ENCODE measurements at places on chromosomes 1 and 21.

DNA sequence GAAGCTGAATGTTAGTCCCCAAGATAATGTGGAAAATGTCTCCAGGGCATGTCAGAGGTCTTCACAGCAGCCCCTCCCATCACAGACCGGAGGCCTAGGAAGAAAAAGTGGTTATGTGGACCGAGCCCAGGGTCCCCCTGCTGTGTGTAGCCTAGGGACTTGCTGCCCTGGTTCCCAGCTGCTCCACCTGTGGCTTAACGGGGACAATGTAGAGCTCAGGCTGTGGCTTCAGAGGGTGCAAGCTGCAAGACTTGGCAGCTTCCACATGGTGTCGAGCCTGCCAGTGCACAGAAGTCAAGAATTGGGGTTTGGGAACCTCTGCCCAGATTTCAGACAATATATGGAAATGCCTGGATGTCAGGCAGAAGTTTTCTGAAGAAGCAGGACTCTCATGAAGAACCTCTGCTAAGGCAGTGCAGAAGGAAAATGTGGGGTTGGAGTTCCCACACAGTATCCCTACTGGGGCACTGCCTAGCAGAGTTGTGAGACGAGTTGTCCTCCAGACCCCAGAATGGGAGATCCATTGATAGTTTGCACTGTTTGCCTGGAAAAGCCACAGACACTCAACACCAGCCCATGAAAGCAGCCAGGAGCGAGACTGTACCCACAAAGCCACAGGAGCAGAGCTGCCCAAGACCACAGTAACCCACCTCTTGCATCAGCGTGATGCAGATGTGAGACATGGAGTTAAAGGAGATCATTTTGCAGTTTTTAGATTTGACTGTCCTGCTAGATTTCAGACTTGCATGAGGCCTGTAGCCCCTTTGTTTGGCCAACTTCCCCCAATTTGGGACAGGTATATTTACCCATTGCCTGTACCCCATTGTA, 204.9 kb downstream of the MRPL39 start:
- H3K27me3 ChIP-seq: no peaks in the 10 kb centered on the region
- H3K4me3 ChIP-seq: no peak overlapping the region
- H3K36me3 ChIP-seq: no peaks in the 10 kb centered on the region
- H3K4me1 ChIP-seq: no peaks in the 10 kb centered on the region
- no peak overlapping the region for H3K27ac ChIP-seq
- DNase-seq: no peak

- no peak overlapping the region for H3K27ac ChIP-seq
- H3K4me1 ChIP-seq: no peaks in the 10 kb centered on the region
- H3K27me3 ChIP-seq: no peaks in the 10 kb centered on the region
- DNase-seq: no peak
- H3K4me3 ChIP-seq: no peak overlapping the region
- no peaks in the 10 kb centered on the region for H3K36me3 ChIP-seq
Measured at GRCh38 chr21:15688809-15689208, 41.0 kb upstream of the USP25 start.

DNA sequence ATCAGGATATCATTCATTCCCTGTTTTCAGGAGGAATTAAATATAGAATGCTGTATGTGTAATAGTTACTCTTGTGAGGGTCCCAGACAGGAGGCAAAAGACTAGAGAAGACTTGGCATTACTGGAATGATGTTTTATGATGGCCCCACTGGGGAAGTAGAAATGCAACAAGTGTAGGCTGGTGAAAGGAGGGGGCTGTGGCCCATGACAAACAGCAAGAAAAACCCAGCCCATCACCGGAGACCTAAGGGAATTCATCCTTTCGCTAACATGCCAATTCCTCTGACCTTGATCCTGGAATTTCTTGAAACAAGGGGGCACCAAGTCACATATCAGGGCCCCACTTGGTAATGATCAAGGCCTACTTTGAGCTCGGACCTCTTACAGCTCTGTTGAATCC, 5.5 kb upstream of the IFNGR2 start:
- peaks cover 5% of the 10 kb centered on the region for H3K4me1 ChIP-seq
- DNase-seq: no peak
- no peaks in the 10 kb centered on the region for H3K27me3 ChIP-seq
- no peak overlapping the region for H3K4me3 ChIP-seq
- no peak overlapping the region for H3K27ac ChIP-seq

DNA sequence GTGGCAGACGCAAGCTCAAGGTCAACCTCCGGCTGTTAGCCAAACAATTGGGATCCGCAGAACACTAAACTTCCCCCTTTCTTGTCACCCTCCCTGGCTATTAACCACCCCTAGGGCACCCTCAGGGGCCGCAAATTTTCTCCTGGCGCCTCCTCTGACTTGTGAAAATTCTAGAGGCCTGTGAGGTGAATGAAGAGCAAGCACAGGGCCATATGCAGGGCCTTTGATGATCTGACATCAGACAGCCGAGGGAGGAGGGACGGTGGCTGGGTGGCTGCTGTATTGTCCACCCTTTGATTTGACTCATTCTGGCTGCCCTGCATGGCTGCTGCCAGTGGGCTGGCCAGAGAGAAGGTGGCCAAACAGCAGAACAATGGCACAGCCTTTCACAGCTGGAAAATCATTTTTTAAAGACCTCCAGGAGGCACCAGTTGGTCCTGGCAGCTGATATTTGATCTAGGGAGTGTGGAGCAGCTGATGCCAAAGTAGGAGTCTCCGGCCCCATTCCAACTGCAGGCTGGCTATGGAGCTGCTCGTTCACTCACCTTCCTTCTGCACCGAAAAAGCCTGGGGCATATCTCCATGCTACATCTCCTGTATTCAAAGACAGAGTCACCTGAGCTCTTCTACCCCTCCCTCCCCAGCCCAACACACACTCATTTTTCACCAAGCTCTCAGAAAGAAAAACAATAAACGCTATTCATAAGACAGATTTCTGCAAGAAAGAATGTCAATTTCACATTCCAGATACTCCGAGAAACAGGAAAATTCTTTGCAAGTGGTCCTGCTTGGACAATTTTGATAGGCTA, 44.9 kb upstream of the BARHL2 start:
- no peaks in the 10 kb centered on the region for H3K36me3 ChIP-seq
- H3K4me3 ChIP-seq: no peak overlapping the region
- H3K27me3 ChIP-seq: peaks cover 3% of the 10 kb centered on the region
- no peak for DNase-seq
- H3K27ac ChIP-seq: no peak overlapping the region

- H3K36me3 ChIP-seq: peaks cover 50% of the 10 kb centered on the region
- no peak overlapping the region for H3K27ac ChIP-seq
- no peaks in the 10 kb centered on the region for H3K27me3 ChIP-seq
- no peaks in the 10 kb centered on the region for H3K4me1 ChIP-seq
- H3K4me3 ChIP-seq: no peak overlapping the region
Measured at GRCh38 chr1:160614410-160614809, 32.4 kb downstream of the SLAMF1 start.

DNA sequence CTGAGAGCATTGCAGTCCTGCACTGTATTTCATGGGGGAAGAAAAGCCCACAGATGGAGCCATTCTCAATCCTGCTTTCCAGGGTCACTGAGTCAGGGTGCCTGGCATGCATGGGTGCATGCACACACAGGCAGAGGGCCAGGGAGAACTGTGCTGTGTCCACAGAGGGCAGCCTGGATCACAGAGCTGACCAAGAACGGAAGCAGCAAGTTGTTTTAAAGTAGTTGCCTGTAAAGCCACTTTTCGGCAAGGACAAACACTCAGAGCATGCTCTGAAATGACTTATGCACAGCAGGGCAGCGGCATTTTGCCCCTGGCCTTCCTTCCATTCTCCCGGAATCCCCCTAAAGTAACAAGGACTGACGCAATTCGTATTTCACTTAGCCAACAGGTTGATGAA, 3.6 kb downstream of the ERG start:
- H3K4me3 ChIP-seq: no peak overlapping the region
- no peaks in the 10 kb centered on the region for H3K27me3 ChIP-seq
- H3K4me1 ChIP-seq: no peaks in the 10 kb centered on the region
- no peaks in the 10 kb centered on the region for H3K36me3 ChIP-seq

DNA sequence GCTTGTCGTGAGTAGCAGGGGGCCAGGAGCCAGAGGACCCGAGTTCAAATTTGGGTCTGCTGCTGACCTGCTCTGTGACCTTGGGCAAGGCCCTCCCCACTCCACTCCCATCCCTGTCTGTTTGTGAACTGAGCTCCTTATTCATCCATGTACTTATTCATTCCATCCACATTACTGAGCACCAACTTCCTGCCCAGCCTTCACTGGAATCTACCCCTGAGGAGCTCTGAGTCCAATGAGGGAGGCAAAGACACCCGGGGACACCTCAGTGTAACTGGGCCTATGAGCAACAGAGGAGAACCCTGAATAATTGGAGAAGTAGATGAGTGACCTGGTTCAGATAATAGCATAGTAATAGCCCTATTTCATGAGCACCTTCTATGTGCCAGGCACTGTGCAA, 8.9 kb downstream of the BSND start:
- H3K4me3 ChIP-seq: no peak overlapping the region
- H3K36me3 ChIP-seq: no peaks in the 10 kb centered on the region
- no peaks in the 10 kb centered on the region for H3K4me1 ChIP-seq
- no peaks in the 10 kb centered on the region for H3K27me3 ChIP-seq
- H3K27ac ChIP-seq: no peak overlapping the region
- no peak for DNase-seq

- no peaks in the 10 kb centered on the region for H3K27me3 ChIP-seq
- H3K4me1 ChIP-seq: peaks cover 26% of the 10 kb centered on the region
- peak; percentile 71 for DNase-seq
- H3K36me3 ChIP-seq: no peaks in the 10 kb centered on the region
Measured at GRCh38 chr1:110674337-110675059, at the start of gene KCNA3. TSS of gene KCNA3 (minus strand) at chr1:110674940. CDS start at chr1:110674809, 131 bp downstream.

DNA sequence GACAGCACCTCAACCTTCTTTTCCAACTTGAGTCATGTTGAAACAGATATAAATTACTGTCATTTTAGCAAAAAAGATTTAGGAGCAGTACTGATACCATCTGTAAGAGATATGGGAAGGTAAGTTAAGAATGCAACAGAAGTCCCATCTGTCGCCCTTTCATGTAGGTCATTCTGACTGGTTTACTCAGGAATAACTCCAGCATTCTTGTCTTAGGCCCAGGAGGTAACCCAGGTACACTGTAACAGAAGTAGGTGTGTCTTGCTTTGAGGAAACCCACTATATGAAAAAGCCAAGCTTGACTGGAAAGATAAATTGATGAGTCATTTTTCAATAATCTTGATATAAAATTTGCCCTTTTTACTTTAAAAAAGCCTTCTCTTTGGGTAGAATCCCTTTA, 35.4 kb downstream of the PGM1 start:
- H3K36me3 ChIP-seq: peaks cover 30% of the 10 kb centered on the region
- no peaks in the 10 kb centered on the region for H3K4me1 ChIP-seq
- DNase-seq: no peak
- no peak overlapping the region for H3K4me3 ChIP-seq

- H3K27ac ChIP-seq: no peak overlapping the region
- no peak overlapping the region for H3K4me3 ChIP-seq
- no peak for DNase-seq
- no peaks in the 10 kb centered on the region for H3K36me3 ChIP-seq
- H3K27me3 ChIP-seq: no peaks in the 10 kb centered on the region
Measured at GRCh38 chr1:221394011-221394544, 347.8 kb downstream of the DUSP10 start.

Measured in effector memory CD4-positive, alpha-beta T cell (primary cell).